ENCODE measurements at places on chromosomes 1 and 21. TPM values are rescaled to one million over a fixed set of nuclear protein-coding genes. Genes with fewer than 3 reads are reported as not detected.

The FALEC gene
- not detected for total RNA-seq

The PFKL gene
- 92.8 TPM for total RNA-seq

The EXTL1 gene
- 1.6 TPM for total RNA-seq

GRCh38 chr1:12326986-12327385, 97.2 kb downstream of the VPS13D start:
- no peaks in the 10 kb centered on the region for H3K4me1 ChIP-seq
- H3K27me3 ChIP-seq: no peaks in the 10 kb centered on the region
- no peak overlapping the region for H3K27ac ChIP-seq
- H3K36me3 ChIP-seq: peaks cover 75% of the 10 kb centered on the region

- peaks cover 5% of the 10 kb centered on the region for H3K4me1 ChIP-seq
- no peak overlapping the region for H3K27ac ChIP-seq
- no peak for DNase-seq
- no peaks in the 10 kb centered on the region for H3K36me3 ChIP-seq
These were observed 3.0 kb downstream of the ANKRD45 start for GRCh38 chr1:173666646-173667045.

- peaks cover 22% of the 10 kb centered on the region for H3K4me1 ChIP-seq
- peaks cover 42% of the 10 kb centered on the region for H3K27me3 ChIP-seq
- H3K4me3 ChIP-seq: peak within 1 kb of the TSS; percentile 51
These were observed at the start of gene PLD5 for GRCh38 chr1:242524571-242525359. PLD5 (minus strand) TSS chr1:242524697.

Measured in suprapubic skin (tissue), 4 donors.